ENCODE measurements at places on chromosomes 7 and 10.

DNA sequence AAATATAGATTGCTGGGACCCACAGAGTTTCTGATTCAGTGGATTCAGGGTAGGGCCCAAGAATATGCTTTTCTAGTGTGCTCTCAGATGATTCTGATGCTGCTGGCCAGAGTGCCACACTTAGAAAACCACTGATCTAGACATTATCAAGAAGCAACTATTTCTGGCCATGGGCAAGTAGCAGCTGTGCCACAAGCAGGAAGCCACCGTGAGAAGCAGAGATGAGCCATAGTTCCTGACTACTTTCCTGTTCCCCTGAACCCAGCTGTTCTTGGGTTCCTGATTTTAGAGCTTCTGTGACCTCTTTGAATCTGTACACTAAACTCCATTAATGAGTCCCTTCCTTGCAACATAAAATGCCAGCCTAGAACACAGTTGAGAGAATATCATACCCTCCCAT lies 38.1 kb upstream of the PIK3AP1 start:
- DNase-seq = no peak

DNA sequence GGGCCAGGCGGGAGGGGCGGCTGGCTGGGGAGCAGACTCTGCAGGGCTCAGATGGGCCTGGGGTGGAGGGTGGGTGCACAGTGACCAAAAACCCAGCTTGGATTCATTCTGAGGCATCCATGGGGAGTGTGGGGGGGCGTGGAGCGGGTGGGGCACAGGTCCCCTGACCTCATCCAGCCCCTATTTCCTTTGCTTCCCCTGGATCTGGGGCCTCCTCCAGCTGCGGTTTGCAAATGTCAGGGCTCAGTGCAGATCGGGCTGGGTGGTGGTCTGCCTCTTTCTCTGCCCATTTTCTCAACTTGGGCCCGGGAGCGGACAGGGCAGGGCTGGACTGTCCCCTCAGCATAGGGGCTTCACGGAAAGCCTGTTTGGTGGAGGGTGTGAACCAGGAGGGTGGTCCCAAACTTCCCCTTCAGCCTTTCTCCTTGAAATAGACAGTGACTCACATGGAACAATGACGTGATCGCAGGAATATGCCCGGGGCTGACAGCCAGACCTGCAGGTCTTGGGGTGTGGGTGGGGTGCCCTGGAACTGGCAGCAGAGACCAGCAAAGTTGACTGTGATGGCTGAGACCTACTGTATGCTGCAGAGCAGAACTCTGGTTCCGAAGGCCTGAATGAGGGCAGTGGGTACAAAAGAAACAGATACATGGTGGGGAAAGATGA lies 72.9 kb upstream of the PODXL start:
- DNase-seq = no peak

DNA sequence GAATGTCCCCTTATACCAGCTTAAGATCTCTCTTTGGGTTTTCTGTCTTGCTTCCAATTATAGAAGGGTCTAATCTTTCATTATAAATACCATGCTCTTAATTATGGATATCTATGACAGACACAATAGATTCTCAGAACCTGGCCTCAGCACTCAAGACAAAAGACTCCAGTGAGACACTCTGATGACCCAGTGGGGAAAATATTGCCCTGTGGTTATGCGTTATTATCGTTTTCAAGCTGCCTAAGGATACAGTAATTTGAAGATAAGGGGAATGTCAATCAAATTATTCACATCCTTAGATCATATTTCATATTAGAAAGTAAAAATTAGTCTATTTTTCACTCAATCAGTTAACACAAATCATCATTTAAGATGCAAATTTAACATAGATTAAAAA lies 748.8 kb downstream of the XPNPEP1 start:
- DNase-seq = no peak

DNA sequence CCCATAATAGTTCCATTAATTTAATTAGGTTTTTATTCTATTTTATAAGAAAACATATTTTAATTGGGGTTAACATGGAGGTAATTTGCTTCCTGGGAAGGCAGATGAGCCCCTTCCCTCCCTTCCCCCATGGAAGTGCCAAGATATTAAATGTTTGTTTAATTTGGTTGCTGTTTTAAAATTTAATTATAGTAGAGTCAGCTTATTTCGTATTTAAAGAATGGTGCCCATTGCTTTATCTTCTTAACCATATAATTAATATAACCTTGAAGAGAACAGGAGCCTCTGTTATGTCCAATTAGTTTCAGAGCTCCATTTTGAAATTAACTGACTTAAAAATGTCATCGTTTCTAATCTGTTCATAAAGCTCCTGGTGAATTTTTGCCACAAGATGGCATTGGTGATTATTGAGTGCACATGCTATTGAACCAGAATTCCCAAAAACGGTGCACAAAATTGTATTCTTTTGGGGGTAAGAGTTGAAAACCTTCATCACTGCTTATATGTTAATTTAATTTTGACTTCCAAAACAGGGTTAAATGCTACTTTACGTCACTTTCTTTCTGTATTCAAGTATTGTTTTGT lies 26.0 kb downstream of the KLHDC10 start:
- no peak for DNase-seq

Measured in stimulated activated CD4-positive, alpha-beta T cell treated with anti-CD3 and anti-CD28 coated beads, Interleukin-1b, Interleukin-23, amount 100 ng/mL, for 4 hours (primary cell).